ENCODE measurements at places on chromosomes 1 and 21.

- no peak for DNase-seq
These were observed 649.4 kb upstream of the CXADR start for GRCh38 chr21:16863362-16863905.

- DNase-seq: no peak
These were observed 135.8 kb downstream of the MAP3K21 start for GRCh38 chr1:233463333-233463732.

GRCh38 chr1:162030759-162031280, 7.2 kb upstream of the OLFML2B start:
- no peak for DNase-seq

GRCh38 chr1:180611016-180611930, 20.5 kb upstream of the XPR1 start:
- peak; percentile 30 for DNase-seq

DNA sequence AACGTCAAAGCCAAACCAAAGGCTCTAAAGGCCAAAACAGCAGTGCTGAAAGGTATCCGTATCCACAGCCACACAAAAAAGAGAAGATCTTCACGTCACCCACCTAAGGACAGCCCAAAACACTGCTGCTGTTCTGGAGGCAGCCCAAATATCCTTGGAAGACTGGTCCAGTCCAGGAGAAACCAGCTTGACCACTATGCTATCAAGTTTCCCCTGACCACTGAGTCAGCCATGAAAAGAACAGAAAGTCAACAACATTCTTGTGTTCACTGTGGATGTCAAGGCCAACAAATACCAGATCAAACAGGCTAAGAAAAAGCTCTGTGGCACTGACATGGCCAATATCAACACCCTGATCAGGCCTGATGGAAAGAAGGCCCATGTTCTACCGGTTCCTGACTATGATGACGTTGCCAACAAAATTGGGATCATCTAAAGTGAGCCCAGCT, 32.1 kb downstream of the ARID4B start:
- peak; percentile 30 for DNase-seq

DNA sequence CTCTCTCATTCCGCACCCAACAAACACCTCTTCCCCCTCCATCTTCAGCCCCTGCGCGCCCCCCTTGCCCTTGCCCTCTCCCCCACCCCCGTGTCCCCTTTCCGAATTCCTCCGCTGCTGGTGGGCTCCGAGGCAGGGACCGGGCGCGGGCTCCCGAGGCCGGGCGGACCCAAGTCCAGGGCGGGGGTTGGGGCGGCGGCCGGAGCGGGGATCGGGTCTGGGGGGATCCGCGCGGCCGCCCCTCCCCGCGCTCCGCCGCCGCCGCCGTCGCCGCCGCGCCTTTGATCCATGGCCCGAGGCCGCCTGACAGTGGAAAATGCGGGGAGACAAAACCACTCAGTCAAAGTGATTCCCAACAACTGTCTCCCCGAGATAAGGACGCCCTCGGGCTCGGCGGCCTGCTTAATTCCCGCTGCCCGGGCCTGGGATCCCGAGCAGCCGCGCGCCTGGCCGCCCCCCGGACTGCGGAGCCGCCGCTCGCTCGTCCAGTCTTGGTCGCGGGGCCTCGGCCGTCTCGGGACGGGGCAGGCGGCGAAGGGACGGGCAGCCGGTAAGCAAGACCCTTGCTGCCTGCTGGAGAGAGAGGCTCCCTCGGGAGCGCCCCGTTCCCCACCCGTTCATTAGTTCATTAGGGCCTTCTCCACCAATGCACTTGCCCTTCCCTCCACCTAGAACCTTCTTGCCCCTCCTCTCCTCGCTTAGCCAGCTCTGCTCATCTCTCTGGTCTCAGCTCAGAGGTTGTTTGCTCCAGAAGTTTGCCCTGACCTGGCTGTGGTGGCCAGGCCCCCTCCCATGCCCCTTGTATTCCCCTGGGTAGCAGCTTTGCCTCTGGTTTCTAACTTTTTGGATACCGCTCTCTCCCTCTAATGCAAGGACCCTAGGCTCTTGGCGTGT, 86.4 kb downstream of the PAX7 start:
- no peak for DNase-seq

DNA sequence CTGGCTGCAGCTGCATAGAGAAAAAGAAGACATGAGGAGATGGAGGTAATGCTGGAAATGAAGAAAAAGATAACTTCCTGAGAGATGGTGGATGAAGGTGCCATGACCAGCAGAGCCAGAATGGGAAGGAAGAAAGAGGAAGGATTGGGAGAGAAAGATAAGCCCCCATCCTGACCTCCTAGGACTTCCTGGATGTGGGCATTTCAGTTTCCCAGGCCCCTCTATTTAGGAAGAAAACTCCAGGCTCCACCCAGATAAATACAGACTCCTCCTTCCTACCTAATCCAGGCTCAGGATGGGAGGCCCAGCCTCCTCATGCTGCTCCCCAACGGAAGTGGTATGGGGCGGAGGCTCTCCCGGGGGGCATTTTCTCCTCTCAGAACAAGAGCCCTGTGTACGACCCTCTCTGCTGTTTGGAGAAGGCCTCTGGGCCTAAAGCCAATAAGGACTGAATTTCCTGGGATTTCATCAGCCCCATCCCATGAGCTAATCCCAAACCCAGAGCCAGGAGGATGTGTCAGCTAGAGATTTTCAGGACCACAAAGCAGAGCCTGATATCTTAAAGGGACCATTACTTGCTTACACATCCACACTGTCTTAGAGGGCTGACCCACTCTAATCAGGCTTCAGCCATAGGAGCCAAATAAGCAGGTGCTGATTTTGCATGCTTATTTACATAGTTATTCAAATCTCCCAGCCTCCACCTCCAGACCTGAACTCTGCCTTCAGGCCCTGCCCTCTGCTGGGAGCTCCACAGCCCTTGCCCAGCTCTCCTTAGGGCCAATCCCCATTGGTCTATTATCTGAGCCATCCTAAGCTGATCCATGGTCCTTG, 5.1 kb upstream of the ARHGEF2 start:
- peak; percentile 100 for DNase-seq

- DNase-seq: no peak
These were observed 19.8 kb downstream of the SLC37A1 start for GRCh38 chr21:42533306-42533962.

DNA sequence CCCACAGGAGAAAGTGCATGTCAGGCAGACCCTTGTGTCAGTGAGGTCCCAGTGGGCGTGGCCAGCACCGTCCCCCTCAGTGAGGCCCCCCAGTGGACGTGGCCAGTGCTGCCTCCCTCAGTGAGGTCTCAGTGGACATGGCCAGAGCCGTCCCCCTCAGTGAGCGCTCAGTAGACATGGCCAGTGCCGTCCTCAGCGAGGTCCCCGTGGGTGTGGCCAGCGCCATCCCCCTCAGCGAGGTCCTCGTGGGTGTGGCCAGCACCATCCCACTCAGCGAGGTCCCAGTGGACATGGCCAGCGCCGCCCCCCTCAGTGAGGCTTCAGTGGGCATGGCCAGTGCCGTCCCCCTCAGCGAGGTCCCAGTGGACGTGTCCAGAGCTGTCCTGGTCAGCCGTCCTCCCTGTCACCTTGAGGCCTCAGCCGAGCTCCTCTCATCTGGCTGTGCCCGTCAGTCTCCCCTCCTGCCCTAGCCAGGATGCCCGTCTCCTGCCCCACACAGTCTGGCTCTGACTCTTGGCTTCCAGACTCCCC, 35.5 kb downstream of the PDE9A start:
- no peak for DNase-seq

DNA sequence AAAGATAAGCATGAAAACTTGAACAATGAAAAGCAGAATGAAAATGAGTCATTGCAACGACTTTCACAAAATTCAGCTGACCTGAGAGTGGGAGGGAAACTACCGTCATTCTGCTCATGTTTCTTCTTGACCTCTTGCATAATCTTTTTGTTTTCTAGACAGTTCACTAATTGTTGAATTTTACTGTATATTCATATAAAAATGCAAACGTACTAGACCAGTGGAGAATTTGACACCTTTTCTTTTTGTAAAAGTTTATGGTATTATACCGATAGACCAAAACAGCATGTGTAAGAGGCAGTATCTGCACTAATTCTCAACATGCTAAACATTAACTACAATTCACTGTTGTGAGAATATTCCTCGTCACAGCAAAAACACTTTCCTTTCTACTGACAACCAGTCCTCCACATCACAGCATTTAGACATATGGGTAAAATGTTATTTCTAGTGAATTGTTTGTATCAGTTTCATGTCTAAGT, 137.8 kb downstream of the GREM2 start:
- peak; percentile 53 for DNase-seq

GRCh38 chr1:204498981-204499380, 4.4 kb upstream of the PIK3C2B start:
- DNase-seq: no peak

- no peak for DNase-seq
These were observed 18.7 kb downstream of the CLSTN1 start for GRCh38 chr1:9805006-9805508.

DNA sequence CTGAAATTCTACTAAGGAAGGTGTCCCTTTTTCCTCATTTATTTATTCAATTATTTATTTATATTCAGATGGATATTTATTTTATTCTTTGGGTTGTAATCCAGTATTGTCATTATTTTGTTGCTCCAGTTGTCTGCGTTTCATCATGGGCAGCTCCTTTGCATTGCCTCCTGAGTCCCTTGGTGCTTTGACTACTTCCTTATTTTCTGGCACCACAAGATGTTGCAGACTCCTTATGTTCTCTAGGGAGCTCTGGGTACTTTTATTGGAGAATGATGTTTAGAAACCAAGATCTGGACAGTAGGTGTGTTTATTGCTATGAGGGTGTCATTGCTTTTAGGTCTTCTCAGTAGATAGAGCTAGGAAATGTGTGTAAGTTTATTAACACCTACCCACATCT, 59.9 kb upstream of the ERRFI1 start:
- no peak for DNase-seq

- DNase-seq: no peak
These were observed 24.5 kb downstream of the SERBP1 start for GRCh38 chr1:67405473-67406245.

- no peak for DNase-seq
These were observed 59.6 kb downstream of the FBXO2 start for GRCh38 chr1:11594625-11595024.

Data from EL (cell line).